ENCODE measurements at places on chromosomes 16 and 17.

DNA sequence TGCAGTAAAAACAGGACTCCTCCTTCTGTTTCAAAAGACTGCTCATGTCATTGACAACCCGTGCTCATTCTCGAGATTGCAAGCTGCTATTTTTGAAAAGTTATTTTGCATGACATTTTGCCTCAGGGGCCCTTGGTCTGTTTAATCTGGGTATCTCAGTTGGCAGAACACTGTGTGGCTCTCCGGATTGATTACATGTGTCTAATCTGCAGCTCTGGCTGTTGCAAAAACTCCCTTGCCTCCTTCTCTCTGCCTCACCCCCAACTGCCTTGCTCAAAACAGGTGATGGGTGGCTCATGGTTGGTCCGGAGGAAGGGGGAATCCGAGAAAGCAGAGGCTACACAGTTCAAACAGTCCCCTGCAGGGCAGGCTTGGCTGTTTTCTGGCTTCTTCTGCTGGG lies 25.3 kb downstream of the GINS3 start:
- DNase-seq, result no peak

DNA sequence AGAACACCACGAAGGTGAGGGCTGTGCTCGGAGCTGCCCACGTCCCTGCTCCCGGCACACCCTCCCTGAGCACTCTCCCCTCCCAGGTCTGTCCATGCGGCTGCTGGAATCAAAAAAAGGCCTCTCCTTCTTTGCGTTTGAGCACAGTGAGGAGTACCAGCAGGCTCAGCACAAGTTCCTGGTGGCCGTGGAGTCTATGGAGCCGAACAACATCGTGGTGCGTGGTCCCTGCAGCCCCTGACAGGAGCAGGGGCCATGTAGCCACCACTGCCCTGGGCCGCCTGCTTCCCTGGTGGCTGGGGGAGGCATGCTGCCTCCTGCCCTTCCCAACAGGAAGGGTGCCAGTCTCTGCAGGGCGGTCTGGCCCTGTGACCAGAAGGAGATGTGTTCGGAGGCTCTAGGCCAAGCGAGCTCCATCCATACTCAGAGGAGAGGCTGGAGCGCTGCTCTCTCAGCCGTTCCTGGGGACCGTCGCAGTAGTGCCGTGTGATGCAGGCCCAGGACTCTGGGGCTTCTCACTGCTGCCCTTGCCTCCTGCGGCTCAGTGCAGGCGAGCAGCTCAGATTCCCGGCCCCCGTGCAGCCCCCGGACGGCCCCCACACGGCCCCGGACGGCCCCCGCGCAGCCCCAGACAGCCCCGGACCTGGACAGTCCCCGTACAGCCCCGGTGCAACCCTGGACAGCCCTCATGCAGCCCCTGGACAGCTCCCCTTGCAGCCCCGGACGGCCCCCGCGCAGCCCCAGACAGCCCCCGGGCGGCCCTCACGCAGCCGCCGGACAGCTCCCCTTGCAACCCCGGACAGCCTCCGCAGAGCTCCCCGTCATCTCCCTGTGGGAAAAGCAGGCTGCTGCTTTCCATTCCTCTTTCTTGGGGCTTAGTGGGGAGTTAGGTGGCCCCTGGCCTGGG lies 20.5 kb downstream of the TCF25 start:
- DNase-seq, result no peak

DNA sequence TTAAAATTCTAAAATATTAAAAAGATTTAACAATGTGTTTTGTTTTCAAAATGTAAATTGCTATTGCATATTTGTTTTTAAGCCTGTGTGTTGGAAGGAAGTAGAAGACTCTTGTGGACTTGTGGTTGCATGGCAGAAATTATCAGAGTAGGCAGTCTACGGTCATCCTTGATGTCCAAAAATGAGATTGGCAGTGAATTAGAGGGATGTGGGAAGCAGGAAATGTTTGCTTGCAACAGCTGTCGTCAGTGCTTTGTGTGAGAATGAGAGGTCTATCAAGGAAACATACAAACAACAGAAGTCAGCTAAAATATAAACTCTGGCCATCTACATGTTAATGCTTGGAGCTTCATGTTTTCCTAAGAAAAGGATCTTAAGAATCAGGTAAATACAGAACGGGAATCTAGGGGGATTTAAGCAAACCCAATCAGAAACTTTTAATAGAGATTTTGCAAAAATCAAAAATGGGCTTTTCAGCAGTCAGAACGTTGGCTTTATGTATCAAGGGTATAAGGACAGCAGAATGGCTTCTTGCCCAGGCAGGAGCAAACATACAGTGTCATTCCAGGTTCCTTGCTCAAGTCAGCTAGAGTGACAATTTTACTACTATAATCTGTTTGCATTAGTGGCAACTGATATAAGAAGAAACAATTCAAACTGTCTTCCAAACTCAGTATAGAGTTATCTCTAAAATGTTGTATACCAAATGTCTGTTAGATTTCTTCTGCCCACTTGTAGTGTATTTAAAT lies 196.7 kb downstream of the CYB561 start:
- no peak for DNase-seq

DNA sequence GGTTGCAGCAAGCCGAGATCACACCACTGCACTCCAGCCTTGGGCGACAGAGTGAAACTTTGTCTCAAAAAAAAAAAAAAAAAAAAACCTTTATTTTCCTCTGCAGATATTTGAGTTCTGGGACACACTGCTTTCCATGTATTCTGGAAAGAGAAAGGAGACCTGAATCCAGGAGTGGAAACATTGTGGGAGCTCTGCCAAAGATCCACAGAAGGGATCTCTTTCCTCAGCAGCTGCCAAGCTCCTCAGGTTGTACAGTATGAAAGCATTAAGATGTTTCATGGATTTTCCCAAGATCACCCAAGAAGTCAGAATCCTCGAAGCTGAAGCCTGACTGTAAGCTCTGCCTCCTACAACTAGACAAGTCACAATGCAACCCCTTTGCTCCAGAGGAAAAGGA lies 13.5 kb downstream of the NPRL3 start:
- DNase-seq, result no peak

DNA sequence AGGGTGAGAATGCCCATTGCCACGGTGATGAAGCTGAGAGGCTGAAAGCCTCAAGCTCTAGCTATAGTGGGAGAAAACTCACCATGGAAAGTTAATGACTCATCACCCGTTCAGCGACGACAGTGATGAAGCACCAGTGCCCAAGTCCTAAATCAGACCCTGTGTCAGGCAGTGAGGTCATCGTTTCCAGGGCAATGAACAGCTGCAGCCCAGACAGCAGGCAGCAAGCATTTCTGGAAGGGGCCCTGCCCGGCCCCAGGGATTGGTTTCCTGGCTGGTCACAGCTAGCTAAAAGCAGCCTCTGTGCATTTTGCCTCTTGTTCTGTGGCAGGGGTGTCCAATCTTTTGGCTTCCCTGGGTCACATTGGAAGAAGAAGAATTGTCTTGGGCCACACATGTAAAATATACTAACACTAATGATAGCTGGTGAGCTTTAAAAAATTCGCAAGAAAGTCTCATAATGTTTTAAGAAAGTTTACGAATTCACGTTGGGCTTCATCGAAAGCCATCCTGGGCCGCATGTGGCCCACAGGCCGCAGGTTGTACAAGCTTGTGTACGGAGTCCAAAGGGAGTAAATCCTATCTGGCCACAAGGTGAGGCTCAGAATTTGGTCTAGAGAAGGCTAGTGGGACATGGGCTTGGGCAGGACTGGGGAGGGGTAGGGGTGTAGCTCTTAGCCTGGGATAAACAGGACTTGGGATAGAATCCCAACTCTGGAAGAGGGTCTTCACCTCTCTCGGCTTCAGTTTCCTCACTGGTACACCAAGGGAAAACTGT lies 40.6 kb downstream of the MIS12 start:
- no peak for DNase-seq

DNA sequence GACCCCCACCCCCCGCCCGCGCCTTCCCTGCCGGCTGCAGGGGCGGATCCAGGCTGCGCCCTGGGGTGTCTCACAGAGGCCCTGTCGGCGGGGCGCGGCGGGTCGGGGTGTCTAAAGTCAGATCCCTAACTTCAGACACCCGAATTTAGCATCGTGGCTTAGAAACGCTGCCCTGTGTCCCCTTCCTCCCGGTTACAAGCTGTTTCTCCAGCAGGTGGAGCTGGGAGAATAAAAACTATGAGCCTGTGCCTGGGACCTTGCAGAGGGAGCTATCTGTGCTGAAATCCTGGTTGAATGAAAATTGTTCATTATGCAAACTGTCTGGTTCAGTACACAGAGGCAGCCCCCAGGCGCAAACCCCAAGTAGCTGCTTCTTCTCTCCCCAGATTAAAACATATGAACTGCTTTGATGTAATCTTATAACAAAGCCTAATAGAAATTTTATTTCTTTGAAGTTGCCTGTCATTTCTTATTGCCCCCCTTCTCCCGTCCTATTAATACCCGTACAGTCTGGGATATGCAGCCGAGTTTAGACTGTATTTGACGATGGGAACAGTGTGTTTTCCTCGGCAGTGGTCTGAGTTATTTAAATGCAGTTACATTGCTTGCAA lies 79.0 kb downstream of the RPA1 start:
- peak; percentile 82 for DNase-seq

DNA sequence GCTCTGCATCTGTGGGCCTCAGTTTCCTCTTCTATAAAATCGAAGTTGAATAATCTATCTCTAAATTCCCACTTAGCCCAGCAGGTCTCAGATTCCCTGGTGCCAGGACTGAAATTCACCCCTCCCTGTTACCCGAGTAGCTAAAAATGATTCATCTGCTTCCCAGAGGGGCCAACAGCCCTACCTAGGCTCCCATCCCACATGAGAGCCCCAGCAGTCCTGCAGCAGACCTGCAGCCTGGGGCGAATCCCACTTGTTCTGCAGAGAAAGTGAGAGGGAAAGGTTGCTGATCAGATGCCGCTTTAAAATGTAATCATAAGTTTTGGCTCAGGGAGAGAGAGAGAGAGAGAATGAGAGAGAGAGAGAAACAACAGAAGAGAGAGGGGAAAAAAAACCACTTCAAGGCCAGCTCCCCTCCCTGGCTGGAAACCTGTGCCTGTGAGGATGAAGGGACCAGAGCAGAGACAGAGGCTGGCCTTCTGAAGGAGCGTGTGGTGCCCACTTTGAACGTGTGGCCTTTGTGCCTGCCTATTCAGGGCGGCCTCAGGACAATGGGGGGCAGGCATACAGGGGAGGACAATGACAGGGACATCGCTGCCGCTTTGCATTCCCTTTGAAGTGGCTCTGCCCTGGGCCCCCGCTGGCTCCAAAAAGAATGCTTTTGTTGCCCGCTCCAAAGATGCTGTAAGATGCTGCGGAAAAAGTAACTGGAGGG lies 85.2 kb upstream of the NKD1 start:
- DNase-seq, result no peak

- DNase-seq, result no peak
Observed at GRCh38 chr17:10325031-10325695, 47.6 kb downstream of the MYH13 start.

- no peak for DNase-seq
Observed at GRCh38 chr16:86716649-86717048, 138.3 kb downstream of the FOXL1 start.

GRCh38 chr17:74677558-74678466 lies 34.9 kb downstream of the CD300LF start:
- no peak for DNase-seq

DNA sequence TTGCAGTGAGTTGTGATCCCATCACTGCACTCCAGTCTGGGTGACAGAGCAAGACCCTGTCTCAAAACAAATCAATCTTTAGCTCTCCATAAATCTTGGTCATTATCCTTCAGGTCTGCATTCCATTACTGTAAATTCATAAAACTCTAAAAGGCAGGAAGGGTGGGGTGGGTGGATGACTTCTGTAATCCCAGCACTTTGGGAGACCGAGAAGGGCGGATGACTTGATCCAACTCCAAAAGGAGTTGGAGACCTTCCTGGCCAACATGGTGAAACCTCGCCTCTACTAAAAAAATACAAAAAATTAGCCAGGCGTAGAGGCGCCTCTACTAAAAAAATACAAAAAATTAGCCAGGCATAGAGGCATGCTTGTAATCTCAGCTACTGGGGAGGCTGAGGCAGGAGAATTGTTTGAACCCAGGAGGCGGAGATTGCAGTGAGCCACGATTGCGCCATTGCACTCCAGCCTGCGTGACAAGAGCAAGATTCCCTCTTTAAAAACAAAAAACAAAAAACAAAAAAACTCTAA lies 2.2 kb upstream of the UBE2Z start:
- no peak for DNase-seq

DNA sequence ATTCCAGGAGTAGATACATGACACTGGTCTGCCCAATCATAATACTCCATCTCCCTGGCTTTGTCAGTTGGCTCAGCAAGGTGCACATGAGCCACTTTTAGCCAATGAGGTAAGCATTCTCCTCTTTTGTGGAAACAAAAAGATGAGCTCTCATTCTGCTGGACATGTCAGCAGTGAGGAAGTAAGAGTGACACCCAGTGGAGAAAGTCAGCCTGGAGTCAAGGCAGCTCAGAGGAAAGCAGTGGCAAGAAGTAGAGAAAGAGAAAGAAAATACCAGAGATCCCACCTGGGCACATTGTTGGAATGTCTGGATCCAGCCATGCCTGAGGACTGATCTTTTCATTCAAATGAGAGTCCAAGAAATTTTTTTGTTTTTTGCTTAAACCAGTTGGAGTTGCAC lies 496.9 kb upstream of the C16orf82 start:
- DNase-seq, result no peak

DNA sequence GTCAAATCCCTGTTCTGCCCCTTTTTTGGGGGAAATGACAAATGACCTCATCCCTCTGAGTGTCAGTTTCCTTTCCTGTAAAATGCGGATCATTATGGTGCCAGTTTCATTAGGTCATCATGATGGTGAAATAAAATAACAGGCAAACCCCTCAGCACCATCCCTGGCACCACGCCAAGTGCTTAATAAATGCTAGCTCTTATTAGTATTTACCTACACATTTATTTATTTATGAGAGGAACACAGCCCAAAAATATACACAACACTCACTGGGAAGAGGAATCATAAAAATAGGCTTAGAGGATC lies 28.6 kb upstream of the GPRC5B start:
- DNase-seq, result no peak

DNA sequence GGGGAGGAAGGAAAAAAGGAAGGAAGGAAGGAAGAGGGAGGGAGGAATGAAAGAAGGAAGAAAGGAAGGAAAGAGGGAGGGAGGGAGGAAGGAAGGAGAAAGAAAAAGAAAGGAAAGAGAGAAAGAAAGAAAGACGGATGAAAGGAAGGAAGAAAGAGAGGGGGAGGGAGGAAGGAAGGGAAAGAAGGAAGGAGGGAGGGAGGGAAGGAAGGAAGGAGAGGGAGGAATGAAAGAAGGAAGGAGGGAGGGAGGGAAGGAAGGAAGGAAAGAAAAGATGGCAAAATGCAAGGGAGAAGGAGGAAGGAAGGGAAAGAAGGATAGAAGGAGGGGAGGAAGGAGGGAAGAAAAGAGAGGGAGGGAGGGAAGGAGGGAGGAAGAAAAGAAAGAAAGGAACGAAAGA lies 257.3 kb upstream of the C16orf82 start:
- no peak for DNase-seq

- no peak for DNase-seq
Observed at GRCh38 chr17:80924807-80925610, 66.6 kb upstream of the CHMP6 start.

Data from HAP-1 (cell line).